Retinal pigment epithelial cell (primary cell): ENCODE measurements at places on chromosomes 5 and 9.

- DNase-seq = no peak
These were observed 146.8 kb downstream of the ATPSCKMT start for GRCh38 chr5:10102706-10103497.

DNA sequence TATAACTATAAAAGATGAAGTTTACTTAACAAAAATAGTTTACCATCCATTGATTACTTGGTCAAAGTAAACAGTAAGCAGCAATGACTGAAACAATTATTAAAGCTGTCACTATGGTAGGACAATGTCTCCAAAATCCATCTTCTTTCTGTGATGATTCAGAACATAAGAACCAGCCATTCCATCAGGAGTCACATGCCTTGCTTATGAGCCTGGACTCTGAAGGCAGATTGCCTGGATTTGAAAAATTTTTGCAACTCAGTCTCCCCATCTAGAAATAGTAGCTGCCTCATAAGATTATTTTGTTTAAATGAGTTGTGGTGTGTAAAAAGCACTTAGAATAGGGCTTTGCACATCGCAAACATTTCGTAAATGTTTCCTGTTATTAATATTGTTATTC lies 136.2 kb downstream of the LIFR start:
- DNase-seq = no peak

DNA sequence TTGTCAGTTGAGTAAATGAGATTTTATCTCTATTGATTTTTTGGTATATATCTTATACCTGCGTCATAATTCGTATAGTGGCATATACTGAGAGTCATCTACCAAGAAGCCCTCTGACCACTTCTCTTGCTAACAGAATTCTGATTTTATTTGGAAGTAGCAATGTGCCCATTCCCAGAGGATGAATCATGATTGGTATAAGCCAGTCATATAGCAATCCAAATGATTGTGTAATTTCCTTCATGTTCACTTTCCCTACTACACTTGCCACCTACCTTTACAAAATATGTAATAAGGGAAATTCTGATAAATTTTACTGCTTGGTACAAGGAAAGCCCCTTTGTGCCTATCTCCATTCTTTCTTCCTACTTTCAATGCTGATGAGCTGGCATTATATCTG lies 16.1 kb upstream of the ZNF462 start:
- DNase-seq = no peak

DNA sequence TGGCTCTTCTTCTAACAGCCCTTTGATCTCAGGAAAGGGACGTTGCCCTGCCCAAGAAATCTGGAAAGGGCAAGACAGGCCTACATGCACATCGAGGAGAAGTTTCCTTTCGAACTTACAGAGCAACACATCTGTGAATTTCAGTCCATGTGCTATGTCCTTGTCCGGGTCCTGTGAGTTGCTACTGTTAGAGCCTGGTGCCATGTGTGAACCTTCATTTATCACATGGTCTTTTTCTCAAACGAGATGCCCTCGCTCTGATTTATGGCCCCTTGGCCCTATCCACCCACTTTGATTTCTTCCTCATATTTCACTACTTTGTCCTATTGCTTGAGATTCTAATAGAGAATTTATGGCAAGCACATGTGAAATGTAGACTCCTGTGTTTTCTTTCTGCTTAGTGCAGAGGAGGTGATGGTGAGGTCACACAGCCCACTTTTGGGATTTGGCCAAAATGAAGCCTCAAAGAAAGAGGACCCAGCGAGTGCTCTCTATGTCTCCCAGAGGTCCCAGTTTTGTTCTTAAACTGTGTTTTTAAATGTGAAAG lies 153.1 kb downstream of the SNCAIP start:
- no peak for DNase-seq

- DNase-seq = no peak
These were observed 931.5 kb upstream of the NUDT12 start for GRCh38 chr5:104494083-104494482.

- DNase-seq = no peak
These were observed 387.5 kb downstream of the PLK2 start for GRCh38 chr5:58072300-58072965.

DNA sequence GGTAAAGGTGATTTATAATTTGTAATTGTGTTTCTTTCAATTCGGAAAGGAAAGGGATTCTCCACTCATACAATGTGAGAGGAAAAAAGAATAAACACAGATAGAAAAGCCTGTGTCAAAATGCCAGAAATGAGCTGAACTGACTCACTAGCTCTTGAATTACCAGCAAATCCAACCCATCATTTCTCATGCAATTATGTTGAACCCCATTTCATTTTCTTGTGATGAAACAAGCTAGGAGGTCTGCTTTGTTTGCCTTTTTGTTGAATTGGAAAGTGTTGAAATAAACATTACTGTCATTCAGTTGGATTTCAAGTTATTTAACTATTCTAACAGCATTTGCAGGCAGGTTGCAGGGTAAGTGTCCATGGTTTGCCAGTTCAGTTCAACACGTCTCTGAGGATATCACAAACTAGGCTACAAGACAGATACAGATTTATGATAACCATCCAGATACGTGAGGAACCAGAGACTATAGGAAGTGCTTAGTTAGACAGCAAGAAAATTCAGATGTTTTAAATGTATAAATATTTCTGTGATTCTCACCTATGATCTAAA lies 547.2 kb downstream of the MAT2B start:
- no peak for DNase-seq

GRCh38 chr5:16916262-16916878 lies 19.7 kb downstream of the MYO10 start:
- DNase-seq = peak; percentile 88

DNA sequence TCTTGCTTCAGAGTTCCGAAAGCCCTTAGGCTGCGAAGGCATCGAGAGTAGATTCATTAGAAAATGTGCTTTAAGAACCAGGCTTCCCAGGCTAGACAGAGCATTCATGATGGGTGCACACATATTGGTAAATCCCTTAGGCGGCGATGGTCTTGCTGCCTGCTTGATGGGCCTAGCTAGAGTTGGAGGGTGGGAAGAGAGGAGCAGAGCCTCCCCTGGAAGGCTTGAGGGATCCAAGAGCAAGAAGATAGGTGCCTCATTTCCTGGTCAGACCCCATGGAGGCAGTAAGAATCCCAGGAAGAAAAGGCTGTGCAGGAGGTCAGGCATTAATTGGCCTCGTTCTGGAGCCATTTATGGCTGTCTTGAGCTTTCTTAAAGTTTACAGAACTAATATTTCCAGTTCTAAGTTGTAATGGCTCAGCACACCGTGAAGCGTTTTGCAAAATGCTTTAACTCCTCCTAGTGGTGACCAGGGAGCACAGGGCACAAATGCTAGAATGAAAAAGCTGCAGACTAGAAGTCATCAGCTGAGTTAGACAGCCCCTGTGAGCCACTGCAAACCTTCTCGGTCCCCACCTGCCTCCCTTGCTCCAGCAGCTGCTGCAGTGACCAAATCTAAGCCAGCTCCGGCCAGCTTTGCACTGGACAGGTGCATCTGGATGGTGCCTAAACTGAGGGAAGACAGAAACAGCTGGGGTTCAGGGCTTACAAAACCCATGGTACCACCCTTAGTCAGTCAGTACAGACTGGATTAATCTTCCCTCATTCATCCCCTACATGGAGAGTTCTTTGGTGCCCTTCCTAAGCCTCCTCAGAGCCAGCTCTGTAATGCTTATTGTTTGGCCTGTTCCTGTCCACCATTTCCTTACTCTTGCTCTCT lies 14.7 kb downstream of the SLC45A2 start:
- no peak for DNase-seq

DNA sequence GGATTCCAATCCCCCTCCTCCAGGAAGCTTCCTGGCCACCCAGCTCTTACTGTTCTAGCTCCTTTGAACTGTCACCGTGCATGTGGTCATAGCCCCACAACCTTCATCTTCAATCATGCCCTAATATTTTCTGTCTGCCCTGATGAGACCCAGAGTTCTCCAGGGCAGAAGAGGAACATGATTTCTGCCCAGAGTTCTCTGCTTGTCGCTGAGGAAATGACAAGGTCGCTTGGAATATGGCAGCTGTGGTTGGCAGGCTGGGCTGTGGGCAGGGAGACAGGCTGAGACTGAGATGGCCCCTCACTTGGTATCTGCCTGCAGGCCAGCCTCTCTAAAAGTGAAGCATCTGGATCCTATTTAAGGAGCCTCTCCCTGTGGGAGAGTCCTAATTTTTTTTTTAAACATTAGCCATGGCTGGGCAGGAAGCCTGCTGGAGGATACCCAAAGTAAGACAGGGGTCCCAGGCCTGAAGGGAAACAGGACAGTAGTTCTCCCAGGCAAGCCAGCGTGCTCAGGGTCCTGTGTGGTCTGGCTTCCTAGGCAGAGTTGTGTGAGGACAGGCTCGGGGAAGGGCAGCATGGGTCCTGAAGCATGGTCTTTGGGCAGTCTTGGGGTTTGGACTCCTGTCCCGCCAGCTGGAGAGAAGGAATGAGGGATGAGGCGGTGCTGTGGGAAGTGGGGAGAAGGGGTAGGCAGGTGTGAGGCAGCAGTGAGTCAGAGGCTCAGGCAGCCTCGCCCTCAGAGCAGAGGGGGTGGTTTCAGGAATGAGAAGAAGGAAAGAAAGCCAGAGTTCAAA lies 242.1 kb downstream of the FSTL4 start:
- no peak for DNase-seq

GRCh38 chr9:91360551-91361290 lies 997 bp downstream of the AUH start:
- no peak for DNase-seq

DNA sequence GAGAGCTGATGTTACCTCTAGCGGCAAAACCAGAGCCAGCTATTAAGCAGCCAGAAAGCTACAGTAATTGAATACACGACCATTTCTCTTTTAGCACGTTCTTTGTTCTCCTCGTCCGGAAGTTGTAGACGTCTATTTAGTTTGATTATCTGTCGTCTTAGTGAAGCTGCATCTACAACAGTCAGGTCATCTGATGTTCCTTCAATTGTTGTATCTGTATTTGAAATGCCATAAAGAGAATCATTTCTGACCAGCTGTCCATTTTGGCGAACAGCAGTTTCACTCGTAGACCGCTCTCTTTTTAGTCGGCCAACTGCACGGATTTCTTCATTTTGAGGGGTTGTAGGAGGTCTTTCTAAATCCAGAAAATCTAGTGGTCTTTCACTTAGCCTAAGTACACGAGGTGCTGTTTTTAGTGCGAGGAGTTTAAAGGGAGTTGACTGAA lies 12.6 kb downstream of the PDE6A start:
- no peak for DNase-seq

DNA sequence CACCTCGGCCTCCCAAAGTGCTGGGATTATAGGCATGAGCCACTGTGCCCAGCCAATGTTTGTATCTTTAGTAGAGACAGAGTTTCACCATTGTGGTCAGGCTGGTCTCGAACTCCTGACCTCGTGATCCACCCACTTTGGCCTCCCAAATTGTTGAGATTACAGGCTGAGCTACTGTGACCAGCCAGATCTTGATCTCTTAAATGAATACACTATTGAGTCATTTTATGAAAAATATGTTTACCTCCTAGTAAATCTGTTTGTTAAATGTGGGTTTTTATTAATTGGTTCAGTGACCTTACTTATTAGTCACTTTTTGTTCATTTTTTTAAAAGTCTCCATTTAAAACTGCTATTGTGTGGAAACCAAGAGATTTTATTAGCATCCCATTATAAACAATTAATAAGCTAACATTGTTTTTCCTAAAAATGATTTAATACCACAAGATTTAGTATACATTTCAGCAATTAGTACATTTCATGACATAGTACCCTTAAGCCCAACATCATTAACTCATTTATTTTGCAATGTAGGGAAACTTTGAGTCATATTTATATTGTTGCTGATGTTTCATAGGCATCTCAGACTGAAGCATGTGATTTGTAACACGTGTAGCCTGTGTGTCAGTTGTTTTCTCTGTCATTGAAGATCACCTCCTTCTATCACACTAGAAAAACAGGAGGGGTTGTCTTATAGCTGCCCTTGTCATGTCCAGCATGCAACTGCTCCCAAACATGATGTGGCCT lies 261.2 kb downstream of the TAF11L14 start:
- no peak for DNase-seq

- DNase-seq = no peak
These were observed 7.1 kb downstream of the TXNDC8 start for GRCh38 chr9:110330484-110331105.

- no peak for DNase-seq
These were observed 17.9 kb upstream of the ASS1 start for GRCh38 chr9:130426883-130427282.

DNA sequence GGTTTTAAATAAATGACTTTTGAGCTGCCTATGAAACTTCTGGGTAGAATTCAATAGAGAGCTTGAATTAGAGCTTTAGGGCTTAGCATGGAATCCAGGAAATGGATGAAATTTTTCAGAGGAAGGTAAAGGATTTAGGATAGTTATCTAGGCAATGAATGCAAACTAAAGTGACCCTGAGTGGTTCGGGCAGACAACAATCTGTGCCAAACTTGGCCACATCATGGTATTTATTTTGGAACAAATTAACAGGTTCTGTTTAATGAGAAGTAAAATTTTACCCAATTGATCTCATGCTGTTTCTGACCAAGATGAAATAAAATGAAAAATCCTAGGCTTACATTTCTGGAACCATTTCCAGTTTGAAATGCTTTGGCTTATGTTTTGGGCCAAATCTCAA lies 934.4 kb downstream of the MAT2B start:
- DNase-seq = no peak
